ENCODE measurements at places on chromosomes 5 and 9. TPM values are rescaled to one million over a fixed set of nuclear protein-coding genes. Genes with fewer than 3 reads are reported as not detected.

Gene HACD4
- 13.9 TPM for total RNA-seq

Gene PCDHGA1
- not detected for total RNA-seq

Gene IFNA14
- not detected for total RNA-seq

Gene RABEPK
- total RNA-seq, result 15.3 TPM

Gene WWC1
- total RNA-seq, result not detected

DNA sequence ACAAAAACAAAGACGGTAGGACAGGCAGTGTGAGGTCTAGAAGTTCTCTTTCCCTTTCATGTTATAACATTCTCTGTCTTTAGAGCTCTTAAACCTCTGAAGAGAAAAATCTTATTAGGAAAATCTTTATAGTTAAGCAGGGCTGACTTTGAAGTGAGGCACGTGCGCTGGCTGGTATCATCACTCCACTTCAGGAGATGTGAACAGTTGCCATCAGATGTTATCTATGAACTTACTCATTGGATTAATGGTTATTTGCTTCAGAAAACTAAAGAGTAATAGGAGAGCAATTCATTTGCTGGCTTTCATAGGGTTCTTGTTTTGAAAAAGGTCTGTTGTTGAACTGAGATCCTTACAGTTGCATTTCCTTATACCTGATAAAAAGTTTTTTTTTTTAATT, 25.7 kb downstream of the LRRTM2 start:
- no peak overlapping the region for H3K27ac ChIP-seq
- DNase-seq, result no peak
- peaks cover 13% of the 10 kb centered on the region for H3K4me1 ChIP-seq
- no peak overlapping the region for H3K4me3 ChIP-seq
- no peaks in the 10 kb centered on the region for H3K36me3 ChIP-seq

DNA sequence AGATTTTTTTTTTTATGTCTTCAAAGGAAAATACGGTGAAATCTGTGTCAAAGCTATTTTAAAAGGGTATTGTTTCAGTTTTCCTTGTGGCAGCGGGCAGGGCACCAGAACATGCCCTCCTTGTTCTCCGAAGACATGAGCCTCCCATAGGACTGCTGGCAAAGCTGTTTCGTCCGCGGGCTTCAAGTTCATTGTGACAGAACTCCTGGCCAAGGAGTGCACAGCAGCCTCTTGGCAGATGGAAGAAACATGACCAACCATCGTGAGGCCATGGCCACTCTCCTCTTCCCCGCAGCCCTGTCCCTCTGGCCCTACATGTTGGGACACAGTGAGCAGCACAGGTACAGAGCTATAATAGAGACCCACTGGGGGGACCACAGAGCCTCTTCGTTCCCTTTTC, 99.5 kb downstream of the AOPEP start:
- DNase-seq, result no peak
- H3K4me3 ChIP-seq, result no peak overlapping the region
- no peak overlapping the region for H3K27ac ChIP-seq

DNA sequence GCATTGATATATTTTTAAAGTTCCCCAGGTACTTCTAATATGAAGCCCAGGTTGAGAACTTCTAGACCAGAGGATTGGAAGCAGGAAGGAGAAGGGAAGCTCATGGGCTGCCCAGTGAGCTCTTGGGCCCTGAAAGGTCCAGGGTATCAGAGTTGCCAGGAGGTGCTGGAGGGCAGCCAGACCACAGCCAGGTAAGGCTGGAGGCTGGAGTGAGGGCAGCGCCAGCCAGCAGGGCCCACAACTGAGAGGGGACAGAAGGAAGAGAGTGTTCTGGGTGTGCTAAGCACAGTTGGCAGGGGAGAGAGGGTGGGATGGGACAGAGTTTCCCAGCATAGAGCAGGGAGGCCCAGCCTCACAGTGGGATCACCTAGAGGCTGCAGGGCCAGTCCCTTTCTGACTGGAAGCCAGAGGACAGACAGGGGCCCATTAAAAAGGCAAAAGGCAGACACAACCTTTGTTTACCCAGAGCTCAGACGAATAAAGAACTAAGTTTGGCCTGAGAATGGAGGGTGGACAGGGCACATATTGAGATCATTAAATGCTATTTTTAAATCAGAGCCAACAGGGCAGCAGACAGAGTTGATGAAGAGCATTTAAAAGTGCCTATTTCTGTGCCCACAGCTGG, 94.9 kb downstream of the PDE8B start:
- peaks cover 4% of the 10 kb centered on the region for H3K27me3 ChIP-seq
- H3K4me3 ChIP-seq, result no peak overlapping the region
- H3K36me3 ChIP-seq, result no peaks in the 10 kb centered on the region
- no peak overlapping the region for H3K27ac ChIP-seq
- DNase-seq, result no peak

DNA sequence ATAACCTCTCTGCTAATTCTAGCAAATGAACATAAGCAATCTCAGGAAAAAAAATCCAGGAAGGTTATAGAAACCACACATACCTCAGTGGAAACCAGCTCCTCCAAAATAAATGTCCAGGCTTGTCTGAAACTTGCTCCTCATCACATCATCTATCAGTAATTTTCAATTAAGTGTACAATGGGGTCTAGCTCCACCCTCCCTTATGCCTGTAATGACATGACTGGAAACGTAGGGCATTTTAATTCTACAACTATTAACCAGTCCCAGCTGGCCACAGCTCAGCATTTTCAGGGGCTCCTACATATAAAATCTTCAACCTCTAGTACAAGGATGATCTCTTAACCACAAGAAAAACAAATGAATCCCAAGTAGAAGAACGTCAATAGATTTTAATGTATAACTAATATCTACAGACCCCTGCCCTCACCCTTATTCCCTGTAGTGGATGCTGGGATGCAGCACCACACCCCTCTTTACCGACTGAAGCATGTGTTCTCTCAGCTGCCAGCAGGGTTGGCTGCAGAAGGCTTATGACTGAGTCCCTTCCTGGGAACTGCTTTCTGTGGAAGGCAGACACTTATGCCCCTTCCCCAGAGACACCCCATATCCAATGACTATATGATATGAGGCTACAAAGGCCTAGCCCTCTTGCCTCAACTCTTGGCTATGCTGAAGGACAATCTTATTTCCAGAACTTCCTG, 6.8 kb downstream of the TSSK1B start:
- no peaks in the 10 kb centered on the region for H3K27me3 ChIP-seq
- H3K4me3 ChIP-seq, result no peak overlapping the region
- no peaks in the 10 kb centered on the region for H3K4me1 ChIP-seq
- H3K36me3 ChIP-seq, result no peaks in the 10 kb centered on the region
- H3K27ac ChIP-seq, result no peak overlapping the region

GRCh38 chr5:88778736-88779135, 104.2 kb downstream of the MEF2C start:
- H3K4me1 ChIP-seq, result no peaks in the 10 kb centered on the region
- H3K36me3 ChIP-seq, result no peaks in the 10 kb centered on the region
- no peak for DNase-seq

- H3K27me3 ChIP-seq, result no peaks in the 10 kb centered on the region
- no peak for DNase-seq
- peaks cover 11% of the 10 kb centered on the region for H3K4me1 ChIP-seq
Observed at GRCh38 chr9:128340691-128341434, 536 bp downstream of the SLC27A4 start.

GRCh38 chr9:132647355-132647754, 22.4 kb downstream of the DDX31 start:
- no peak overlapping the region for H3K4me3 ChIP-seq
- no peak for DNase-seq
- no peaks in the 10 kb centered on the region for H3K4me1 ChIP-seq
- no peaks in the 10 kb centered on the region for H3K27me3 ChIP-seq

GRCh38 chr9:100092066-100092465, 6.7 kb downstream of the ERP44 start:
- peaks cover 35% of the 10 kb centered on the region for H3K4me1 ChIP-seq
- H3K27me3 ChIP-seq, result no peaks in the 10 kb centered on the region
- no peak for DNase-seq
- peaks cover 2% of the 10 kb centered on the region for H3K36me3 ChIP-seq
- H3K27ac ChIP-seq, result no peak overlapping the region

DNA sequence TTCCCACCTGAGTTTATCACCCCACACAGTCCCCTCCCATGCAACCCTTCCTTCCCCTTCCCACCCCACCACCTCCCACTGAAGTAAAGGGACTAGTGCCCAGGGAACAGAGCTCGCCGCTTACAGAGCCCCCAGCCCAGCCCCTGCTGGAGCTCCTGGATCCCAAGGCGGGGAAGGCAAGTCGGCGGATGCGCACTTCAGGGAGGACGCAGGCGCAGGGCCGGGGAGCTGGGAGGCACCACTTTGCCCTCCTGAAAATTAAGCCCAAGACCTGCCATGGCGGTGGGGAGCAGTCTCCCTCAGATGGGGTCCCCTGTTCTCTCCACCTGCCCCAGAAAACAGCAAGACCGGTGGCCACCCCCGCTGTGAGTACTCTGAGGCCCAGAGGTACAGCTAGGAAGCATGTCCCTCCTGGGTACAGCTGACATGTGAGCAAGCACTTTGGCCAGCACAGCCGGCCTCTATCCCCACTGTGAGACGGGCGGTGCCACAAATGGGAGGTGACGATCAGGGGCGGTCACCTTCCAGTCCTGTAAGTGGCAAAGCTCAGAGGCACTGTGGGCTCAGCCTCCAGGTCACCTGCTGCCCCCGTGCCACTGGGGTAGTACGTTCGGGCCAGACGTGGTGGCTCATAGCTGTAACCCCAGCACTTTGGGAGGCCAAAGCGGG, 45.9 kb downstream of the COL23A1 start:
- DNase-seq, result no peak
- H3K4me3 ChIP-seq, result no peak overlapping the region
- H3K4me1 ChIP-seq, result no peaks in the 10 kb centered on the region
- no peaks in the 10 kb centered on the region for H3K27me3 ChIP-seq
- no peak overlapping the region for H3K27ac ChIP-seq
- no peaks in the 10 kb centered on the region for H3K36me3 ChIP-seq

GRCh38 chr5:59795141-59795540, 98.4 kb downstream of the PDE4D start:
- H3K36me3 ChIP-seq, result no peaks in the 10 kb centered on the region
- DNase-seq, result no peak
- no peak overlapping the region for H3K27ac ChIP-seq
- H3K4me3 ChIP-seq, result no peak overlapping the region
- H3K27me3 ChIP-seq, result peaks cover 2% of the 10 kb centered on the region
- peaks cover 6% of the 10 kb centered on the region for H3K4me1 ChIP-seq

- H3K36me3 ChIP-seq, result no peaks in the 10 kb centered on the region
- H3K27me3 ChIP-seq, result peaks cover 5% of the 10 kb centered on the region
- no peak overlapping the region for H3K4me3 ChIP-seq
- H3K4me1 ChIP-seq, result peaks cover 7% of the 10 kb centered on the region
Observed at GRCh38 chr9:124511891-124512805, 4.9 kb upstream of the NR5A1 start.

DNA sequence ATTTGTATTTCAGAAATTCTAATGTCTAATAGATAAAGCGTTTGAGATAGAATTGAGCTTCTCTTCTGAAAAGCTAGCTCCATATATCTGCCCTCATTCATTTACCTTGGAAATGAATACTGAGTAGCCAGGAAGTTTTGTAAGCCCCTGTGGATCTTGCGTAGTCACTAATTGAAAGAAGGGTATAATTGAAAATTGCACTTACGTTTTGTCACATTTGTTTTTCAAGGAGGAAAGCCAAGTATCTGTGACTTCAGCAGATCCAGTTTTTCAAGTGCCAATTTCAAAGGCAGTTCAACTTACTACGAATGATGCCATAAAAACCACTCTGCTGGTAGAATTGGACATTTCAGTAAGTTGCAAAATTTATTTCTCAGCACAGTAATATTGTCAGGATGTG, 14.0 kb downstream of the MTRR start:
- peaks cover 59% of the 10 kb centered on the region for H3K36me3 ChIP-seq
- DNase-seq, result no peak
- H3K27ac ChIP-seq, result no peak overlapping the region
- no peak overlapping the region for H3K4me3 ChIP-seq
- H3K4me1 ChIP-seq, result peaks cover 11% of the 10 kb centered on the region

- DNase-seq, result no peak
- H3K4me3 ChIP-seq, result no peak overlapping the region
- no peaks in the 10 kb centered on the region for H3K36me3 ChIP-seq
- H3K27me3 ChIP-seq, result peaks cover 7% of the 10 kb centered on the region
- peaks cover 2% of the 10 kb centered on the region for H3K4me1 ChIP-seq
- H3K27ac ChIP-seq, result no peak overlapping the region
Observed at GRCh38 chr5:95709967-95710650, 21.0 kb upstream of the RHOBTB3 start.

DNA sequence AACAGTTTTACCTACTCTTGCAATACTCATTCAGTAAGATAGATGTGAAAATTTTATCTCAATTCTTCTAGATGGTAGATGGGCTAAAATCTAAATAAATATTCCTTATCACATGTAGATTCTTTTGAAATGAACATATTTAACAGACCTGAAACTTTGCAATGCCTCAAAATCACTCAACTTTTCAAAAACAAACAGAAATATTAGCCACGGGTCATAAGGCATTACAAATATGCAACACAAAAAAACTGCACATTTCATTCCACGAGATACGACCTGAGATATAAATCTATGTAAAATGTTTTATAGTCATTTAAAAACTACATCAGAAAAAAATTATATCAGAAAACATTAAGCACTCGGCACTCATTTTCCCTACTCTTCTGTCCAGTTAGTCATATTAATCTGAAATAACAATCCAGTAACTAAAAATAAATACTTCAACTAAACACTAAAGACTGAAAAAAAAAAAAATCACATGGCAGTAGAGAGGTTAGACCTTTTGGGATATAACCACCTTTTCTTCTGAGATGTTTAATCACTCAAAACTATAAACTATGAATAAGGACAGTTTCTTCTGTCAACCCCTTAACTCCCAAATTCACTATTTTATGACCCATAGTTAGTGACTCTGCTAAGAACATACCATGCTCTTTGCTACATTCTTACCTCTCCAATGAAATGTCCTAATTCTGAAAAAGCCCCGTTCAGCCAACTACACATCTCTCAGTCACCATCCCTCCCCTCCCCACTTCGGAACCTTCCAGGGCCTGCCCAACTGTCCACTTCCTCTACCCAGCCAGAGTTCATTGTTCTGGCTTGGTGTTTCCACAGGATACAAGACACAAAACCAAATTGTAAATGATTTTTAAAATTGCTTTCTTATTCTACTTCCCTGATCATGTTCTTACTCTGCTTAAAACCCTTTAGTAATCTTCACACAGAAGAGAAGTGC, 6.4 kb downstream of the HOMER1 start:
- H3K27me3 ChIP-seq, result peaks cover 14% of the 10 kb centered on the region
- no peak for DNase-seq
- H3K4me3 ChIP-seq, result no peak overlapping the region
- peaks cover 15% of the 10 kb centered on the region for H3K4me1 ChIP-seq

GRCh38 chr5:83595217-83595616, 123.7 kb downstream of the VCAN start:
- no peaks in the 10 kb centered on the region for H3K4me1 ChIP-seq
- H3K4me3 ChIP-seq, result no peak overlapping the region
- no peaks in the 10 kb centered on the region for H3K27me3 ChIP-seq
- no peak for DNase-seq

GRCh38 chr5:179357031-179357430, 11.8 kb upstream of the ADAMTS2 start:
- no peak for DNase-seq
- no peaks in the 10 kb centered on the region for H3K4me1 ChIP-seq
- no peak overlapping the region for H3K27ac ChIP-seq

DNA sequence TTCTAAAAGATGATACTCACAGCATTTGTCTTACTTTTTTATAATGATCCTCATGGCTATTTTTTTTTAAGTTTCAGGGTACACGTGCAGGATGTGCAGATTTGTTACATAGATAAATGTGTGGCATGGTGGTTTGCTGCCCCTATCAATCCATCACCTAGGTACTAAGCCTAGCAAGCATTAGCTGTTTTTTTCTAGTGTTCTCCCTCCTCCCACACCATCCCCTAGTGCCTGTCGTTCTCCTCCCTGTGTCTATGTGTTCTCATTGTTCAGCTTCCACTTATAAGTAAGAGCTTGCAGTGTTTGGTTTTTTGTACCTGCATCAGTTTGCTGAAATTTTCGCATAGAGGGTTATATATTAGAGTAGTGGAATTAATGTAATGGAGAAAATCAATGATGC, 189.1 kb upstream of the CDH12 start:
- no peak overlapping the region for H3K4me3 ChIP-seq
